Activated CD8-positive, alpha-beta T cell treated with anti-CD3 and anti-CD28 coated beads for 36 hours (primary cell): ENCODE measurements at places on chromosomes 13 and 19. TPM values are rescaled to one million over a fixed set of nuclear protein-coding genes. Genes with fewer than 3 reads are reported as not detected.
A peak's percentile ranks its signal among the peaks of the same experiment; 100 is the strongest.

GRCh38 chr13:108921238-108921637 is 291.8 kb downstream of the MYO16 start:
- H3K4me3 ChIP-seq, result no peak overlapping the region
- H3K4me1 ChIP-seq, result peaks cover 2% of the 10 kb centered on the region
- no peak for DNase-seq
- H3K27me3 ChIP-seq, result no peaks in the 10 kb centered on the region

DNA sequence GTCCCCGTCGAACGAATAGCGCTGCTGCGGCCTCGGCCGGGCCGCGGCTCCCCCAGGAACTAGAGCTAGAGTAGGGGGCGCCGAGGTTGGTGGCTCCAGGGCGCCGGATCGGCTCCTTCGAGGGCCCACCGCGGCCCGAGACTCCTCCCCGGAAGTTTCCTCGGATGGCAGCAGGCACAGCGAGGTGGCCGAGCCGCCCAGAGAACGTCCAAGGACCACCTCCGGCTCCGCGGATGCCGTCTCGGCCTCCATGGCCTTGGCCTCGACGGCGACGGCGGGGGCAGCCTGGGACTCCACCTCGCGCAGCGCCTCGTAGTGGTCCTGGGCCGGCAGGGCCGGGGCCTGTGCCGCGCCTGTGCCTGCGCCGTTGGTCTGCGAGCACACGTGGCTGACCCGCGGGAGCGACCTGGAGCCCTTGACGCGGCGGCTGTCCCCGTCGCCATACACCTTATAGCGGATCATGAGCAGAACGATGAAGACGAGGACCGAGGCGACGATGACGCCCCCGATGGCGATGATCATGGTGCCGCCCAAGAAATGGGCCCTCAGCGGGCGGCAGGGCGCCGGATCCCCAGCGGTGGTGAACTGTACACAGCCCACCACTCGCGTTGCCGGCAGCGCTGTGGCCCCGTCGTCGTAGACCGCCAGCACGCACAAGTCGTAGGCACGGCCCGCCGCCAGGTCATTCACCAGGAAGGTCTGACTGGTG is 11.8 kb downstream of the IFNL1 start:
- H3K27ac ChIP-seq, result no peak overlapping the region
- no peak for DNase-seq
- peaks cover 14% of the 10 kb centered on the region for H3K36me3 ChIP-seq
- H3K27me3 ChIP-seq, result no peaks in the 10 kb centered on the region
- H3K4me1 ChIP-seq, result peaks cover 9% of the 10 kb centered on the region

- no peaks in the 10 kb centered on the region for H3K27me3 ChIP-seq
- H3K4me1 ChIP-seq, result peaks cover 8% of the 10 kb centered on the region
- no peak overlapping the region for H3K4me3 ChIP-seq
- no peak overlapping the region for H3K27ac ChIP-seq
- H3K36me3 ChIP-seq, result no peaks in the 10 kb centered on the region
- peak; percentile 76 for DNase-seq
Measured at GRCh38 chr19:23283925-23284324, 33.7 kb upstream of the ZNF724 start.

GRCh38 chr13:63279136-63279535 is 1863.5 kb upstream of the PCDH20 start:
- no peak for DNase-seq
- H3K27me3 ChIP-seq, result no peaks in the 10 kb centered on the region
- no peaks in the 10 kb centered on the region for H3K4me1 ChIP-seq
- H3K4me3 ChIP-seq, result no peak overlapping the region
- H3K27ac ChIP-seq, result no peak overlapping the region

- H3K4me3 ChIP-seq, result no peak overlapping the region
- H3K27me3 ChIP-seq, result no peaks in the 10 kb centered on the region
- H3K4me1 ChIP-seq, result peaks cover 20% of the 10 kb centered on the region
- H3K27ac ChIP-seq, result no peak overlapping the region
Measured at GRCh38 chr13:30163441-30163840, 143.9 kb downstream of the KATNAL1 start.

- H3K4me3 ChIP-seq, result no peak overlapping the region
- H3K36me3 ChIP-seq, result no peaks in the 10 kb centered on the region
- H3K27ac ChIP-seq, result no peak overlapping the region
- H3K27me3 ChIP-seq, result no peaks in the 10 kb centered on the region
Measured at GRCh38 chr13:41543664-41544300, 86.4 kb downstream of the RGCC start.

- no peak for DNase-seq
- peaks cover 13% of the 10 kb centered on the region for H3K27me3 ChIP-seq
- no peak overlapping the region for H3K4me3 ChIP-seq
Measured at GRCh38 chr13:36454987-36455386, 22.7 kb downstream of the CCNA1 start.

- DNase-seq, result no peak
- H3K4me1 ChIP-seq, result no peaks in the 10 kb centered on the region
- no peak overlapping the region for H3K4me3 ChIP-seq
- no peak overlapping the region for H3K27ac ChIP-seq
- H3K27me3 ChIP-seq, result peaks cover 8% of the 10 kb centered on the region
Measured at GRCh38 chr13:52112591-52112990, 16.3 kb downstream of the NEK5 start.

- H3K36me3 ChIP-seq, result no peaks in the 10 kb centered on the region
- H3K27ac ChIP-seq, result no peak overlapping the region
- no peak for DNase-seq
- H3K27me3 ChIP-seq, result no peaks in the 10 kb centered on the region
Measured at GRCh38 chr13:62837895-62838294, 1422.2 kb upstream of the PCDH20 start.

DNA sequence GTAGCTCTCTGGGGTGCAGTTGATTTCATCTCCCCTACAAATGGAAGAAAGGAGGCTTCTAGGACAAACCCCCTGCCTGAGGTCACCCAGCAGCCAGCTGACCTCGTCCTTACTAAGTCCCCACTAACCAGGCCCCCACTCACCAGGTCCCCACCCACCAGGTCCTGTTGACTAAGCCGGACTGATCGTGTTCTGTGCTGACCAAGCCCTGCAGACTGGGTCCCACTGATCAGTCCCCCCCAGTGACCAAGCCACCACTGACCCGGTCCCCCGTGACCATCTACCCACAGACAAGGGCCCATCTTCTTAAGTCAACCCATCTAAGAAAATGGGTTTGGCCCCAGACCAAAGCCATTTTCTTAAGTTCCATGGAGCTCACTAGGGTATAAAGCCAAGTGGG is 36.8 kb upstream of the TPM4 start:
- H3K36me3 ChIP-seq, result no peaks in the 10 kb centered on the region
- H3K27ac ChIP-seq, result no peak overlapping the region
- no peak for DNase-seq
- peaks cover 9% of the 10 kb centered on the region for H3K4me1 ChIP-seq

DNA sequence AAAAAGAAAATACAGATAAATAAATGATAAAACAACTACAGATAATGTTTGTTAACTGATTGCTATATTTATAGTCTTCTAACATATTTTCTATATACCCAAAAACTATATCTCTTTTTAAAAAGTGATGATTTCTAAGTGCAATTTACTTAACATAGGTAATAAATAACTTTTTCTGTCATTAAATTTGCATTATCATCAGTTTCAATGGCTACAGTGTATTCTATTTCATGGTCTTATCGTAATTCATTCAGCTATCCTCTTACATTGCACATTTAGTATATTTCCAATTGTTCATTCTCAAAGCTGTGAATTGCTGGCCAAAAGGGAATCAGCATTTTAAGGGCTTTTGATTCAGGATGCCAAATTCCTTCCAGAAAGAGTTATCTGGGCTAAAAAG is 3.6 kb downstream of the ZNF180 start:
- no peaks in the 10 kb centered on the region for H3K27me3 ChIP-seq
- peaks cover 32% of the 10 kb centered on the region for H3K4me1 ChIP-seq
- H3K36me3 ChIP-seq, result peaks cover 87% of the 10 kb centered on the region
- H3K27ac ChIP-seq, result no peak overlapping the region
- DNase-seq, result no peak

DNA sequence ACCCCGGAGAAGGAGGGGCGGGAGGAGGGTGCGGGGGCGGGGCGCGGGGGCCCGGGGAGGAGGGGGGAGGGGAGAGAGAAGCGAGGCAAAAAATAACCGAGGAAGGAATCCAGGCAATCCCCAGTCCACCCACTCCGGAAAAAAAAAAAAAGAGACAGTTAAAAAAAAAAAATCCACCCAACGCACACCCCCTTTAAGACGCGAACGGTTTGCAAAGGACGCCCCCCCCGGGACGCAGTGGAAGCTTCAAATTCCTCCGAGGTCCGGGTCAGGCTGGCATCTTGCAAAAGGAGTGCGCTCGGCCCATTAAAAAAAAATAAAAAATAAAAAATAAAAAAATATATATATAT is at the start of gene CACNA1A:
CACNA1A (minus strand) TSS at position 9 of the 350 bp plus-strand sequence. CDS start 255 bp downstream, outside the sequence.
- peak; percentile 8 for DNase-seq
- H3K4me1 ChIP-seq, result peaks cover 2% of the 10 kb centered on the region
- H3K27ac ChIP-seq, result no peak within 1 kb of the TSS
- H3K36me3 ChIP-seq, result no peaks in the 10 kb centered on the region
- peaks cover 56% of the 10 kb centered on the region for H3K27me3 ChIP-seq

DNA sequence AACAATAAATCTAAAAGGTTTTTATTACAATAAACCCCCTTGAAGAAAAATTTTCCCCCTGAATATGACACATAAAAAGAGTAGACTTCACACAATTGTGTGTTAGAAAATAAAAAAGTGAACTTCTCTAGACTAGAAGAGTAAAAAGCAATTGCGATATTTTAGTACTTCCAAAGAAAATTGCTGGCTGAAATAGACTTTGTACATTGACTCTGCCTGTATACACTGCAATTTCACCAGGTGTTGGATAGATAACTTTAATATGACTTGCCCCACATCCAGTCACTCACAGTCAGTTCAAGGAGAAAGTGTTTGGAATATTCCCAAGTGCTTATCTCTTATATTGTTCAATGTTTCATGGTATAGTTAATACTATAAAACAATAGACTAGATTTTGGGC is 1780.1 kb upstream of the PCDH20 start:
- no peak for DNase-seq
- H3K27me3 ChIP-seq, result no peaks in the 10 kb centered on the region
- no peaks in the 10 kb centered on the region for H3K4me1 ChIP-seq
- no peak overlapping the region for H3K27ac ChIP-seq
- H3K36me3 ChIP-seq, result no peaks in the 10 kb centered on the region

DNA sequence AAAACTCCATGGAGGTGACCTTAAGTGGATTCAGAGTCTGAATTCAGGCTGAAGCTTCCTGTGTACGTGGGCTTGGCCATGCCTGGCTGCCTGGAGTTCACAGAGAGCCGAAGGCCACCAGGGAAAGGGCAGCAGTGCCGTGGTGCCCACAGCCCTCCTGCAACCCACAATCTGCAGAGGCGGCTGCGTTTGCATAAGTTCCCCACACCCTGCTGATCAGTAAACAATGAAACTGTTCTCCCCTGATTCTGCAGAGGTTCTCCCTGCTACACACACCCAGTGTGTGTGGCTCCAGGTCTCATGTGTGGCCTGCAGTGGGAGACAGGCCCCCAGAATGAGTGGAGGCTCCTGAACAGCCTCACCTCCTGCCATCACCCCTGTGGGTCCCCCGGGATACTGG is 126.9 kb upstream of the SLC7A1 start:
- H3K4me1 ChIP-seq, result no peaks in the 10 kb centered on the region
- H3K27ac ChIP-seq, result no peak overlapping the region
- no peaks in the 10 kb centered on the region for H3K36me3 ChIP-seq
- no peak for DNase-seq

- no peaks in the 10 kb centered on the region for H3K27me3 ChIP-seq
- peaks cover 72% of the 10 kb centered on the region for H3K4me1 ChIP-seq
- peak overlapping the region; percentile 95 for H3K4me3 ChIP-seq
- peak overlapping the region; percentile 91 for H3K27ac ChIP-seq
Measured at GRCh38 chr19:40800339-40800996, 1.5 kb downstream of the EGLN2 start.

- H3K36me3 ChIP-seq, result peaks cover 4% of the 10 kb centered on the region
- DNase-seq, result no peak
- peaks cover 48% of the 10 kb centered on the region for H3K4me1 ChIP-seq
- H3K27ac ChIP-seq, result peak overlapping the region; percentile 55
Measured at GRCh38 chr19:38695317-38695683, 47.9 kb downstream of the ACTN4 start.

DNA sequence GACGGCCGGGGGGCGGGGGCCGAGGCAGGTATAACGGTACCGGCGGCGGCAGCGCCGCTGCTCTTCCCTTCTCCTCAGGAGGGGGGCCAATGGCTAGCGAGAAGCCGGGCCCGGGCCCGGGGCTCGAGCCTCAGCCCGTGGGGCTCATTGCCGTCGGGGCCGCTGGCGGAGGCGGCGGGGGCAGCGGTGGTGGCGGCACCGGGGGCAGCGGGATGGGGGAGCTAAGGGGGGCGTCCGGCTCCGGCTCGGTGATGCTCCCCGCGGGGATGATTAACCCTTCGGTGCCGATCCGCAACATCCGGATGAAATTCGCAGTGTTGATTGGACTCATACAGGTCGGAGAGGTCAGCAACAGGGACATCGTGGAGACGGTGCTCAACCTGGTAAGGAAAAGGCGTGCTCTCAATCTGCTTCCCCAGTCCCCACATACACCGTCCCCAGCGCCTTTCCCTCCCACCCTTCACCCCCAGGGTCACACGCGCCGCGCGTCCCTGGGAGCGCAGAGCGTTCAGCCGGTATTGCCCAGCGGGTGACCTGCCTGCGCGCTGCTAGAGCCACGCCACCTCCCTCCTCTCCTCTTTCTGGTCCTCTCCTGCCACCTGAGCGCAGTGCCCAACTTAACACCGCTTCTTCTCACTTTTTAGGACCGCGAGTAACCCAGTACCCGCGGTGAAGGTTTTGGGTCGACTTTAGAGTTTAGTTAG is 814 bp downstream of the NBEA start:
- no peaks in the 10 kb centered on the region for H3K36me3 ChIP-seq
- peaks cover 21% of the 10 kb centered on the region for H3K4me1 ChIP-seq
- DNase-seq, result peak; percentile 17
- H3K27ac ChIP-seq, result no peak overlapping the region
- H3K4me3 ChIP-seq, result peak overlapping the region; percentile 75

DNA sequence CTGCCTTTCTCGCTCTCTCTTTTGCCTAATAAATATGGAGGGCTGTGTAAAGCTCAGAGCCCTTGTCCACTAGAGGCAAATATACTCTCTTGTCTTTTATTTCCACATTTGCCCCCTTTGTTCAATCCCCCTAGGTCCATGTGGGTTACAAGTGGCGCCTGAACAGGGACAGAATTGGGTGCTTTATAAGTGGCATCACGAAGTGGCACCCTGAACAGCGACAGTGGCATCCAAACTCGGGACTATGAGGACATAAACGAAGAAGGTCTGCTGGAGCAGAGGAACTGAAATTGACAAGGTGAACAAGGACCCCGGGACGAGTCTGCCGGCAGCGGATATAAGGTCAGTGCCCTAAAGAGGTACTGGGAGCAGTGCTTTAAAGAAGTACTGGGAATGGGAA is 4.3 kb upstream of the ZNF610 start:
- DNase-seq, result no peak
- H3K4me1 ChIP-seq, result peaks cover 4% of the 10 kb centered on the region
- H3K4me3 ChIP-seq, result no peak overlapping the region
- H3K27me3 ChIP-seq, result no peaks in the 10 kb centered on the region
- H3K36me3 ChIP-seq, result peaks cover 29% of the 10 kb centered on the region

Gene DNM2
- total RNA-seq, result 151 TPM

Gene CLEC17A
- 0.83 TPM for total RNA-seq

Gene NLRP4
- total RNA-seq, result not detected

Gene GPC6
- total RNA-seq, result not detected

Gene CYP4F2
- total RNA-seq, result 0.18 TPM

Gene FCER2
- 3.0 TPM for total RNA-seq
